ENCODE measurements at places on chromosomes 16 and 17. TPM values are rescaled to one million over a fixed set of nuclear protein-coding genes. Genes with fewer than 3 reads are reported as not detected.

EFCAB3 gene
- total RNA-seq, result not detected

MYL4 gene
- 0.46 TPM for total RNA-seq

GRCh38 chr16:646679-647172, 2.4 kb upstream of the WDR90 start:
- DNase-seq, result no peak

DNA sequence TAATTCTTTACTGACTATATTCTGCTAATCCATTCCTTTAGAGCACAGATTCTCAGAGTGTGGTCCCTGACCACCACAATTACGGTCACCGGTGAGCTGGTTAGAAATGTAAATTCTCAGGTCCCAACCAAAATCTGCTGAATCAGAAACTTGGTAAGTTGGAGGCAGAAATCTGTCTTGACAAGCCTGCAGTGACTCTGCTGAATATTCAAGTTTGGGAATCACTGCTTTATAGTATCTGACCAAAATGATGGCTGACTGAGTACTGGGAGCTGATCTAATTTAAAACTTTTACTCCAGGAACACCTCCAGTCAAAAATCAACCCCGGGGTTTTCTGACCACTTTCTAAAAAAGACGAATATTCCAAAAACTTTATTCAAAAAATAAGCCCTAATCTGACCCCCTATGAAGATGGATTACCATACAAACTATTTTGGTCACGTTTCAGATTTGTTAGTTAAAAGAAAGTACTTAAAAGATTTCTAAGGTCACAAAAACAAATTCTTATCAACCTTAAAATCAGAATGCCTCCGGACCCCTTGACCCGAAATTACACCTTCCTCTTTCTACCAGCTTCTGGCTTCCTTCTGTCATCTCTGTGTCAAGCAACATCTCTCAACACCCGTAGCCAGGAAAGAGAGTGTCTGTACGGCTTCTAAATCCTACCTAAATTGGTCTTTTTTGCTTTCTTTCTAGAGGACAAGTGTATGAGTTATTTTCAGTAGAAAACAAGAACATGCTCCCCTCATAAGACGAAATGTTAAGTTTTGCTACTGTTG, 38.6 kb downstream of the CREBBP start:
- DNase-seq, result no peak

DNA sequence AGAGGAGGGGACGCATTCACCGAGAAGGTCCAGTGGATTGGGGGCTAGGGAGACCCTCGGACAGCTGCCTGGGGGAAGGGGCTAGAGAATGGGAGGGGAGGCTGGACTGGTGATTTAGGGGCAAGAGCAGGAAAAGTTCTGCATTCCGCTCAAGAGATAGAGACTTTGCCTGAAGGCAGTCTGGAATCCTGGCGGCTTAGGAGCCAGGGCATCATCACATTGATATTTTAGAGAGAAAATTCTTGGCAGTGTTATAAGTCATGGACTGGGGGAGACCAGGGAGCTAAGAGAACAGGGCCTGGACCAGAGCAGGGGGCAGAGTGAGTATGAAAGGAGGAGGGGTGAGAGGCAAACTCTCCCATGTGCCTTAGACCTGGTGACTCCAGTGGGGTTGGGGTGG, 35.8 kb downstream of the MSI2 start:
- DNase-seq, result no peak

WNK4 gene
- 0.63 TPM for total RNA-seq

- no peak for DNase-seq
Measured at GRCh38 chr16:70702624-70703023, 16.8 kb upstream of the MTSS2 start.

RPTOR gene
- 31.7 TPM for total RNA-seq

- no peak for DNase-seq
Measured at GRCh38 chr16:90008708-90009145, 10.5 kb downstream of the DBNDD1 start.

GRCh38 chr17:7633093-7633492, 3.2 kb downstream of the SHBG start:
- no peak for DNase-seq

- no peak for DNase-seq
Measured at GRCh38 chr16:9534759-9535158, 443.3 kb downstream of the HAPSTR1 start.

CNTNAP4 gene
- not detected for total RNA-seq
